Effector memory CD8-positive, alpha-beta T cell (primary cell): ENCODE measurements at places on chromosomes 11 and 22.
A peak's percentile ranks its signal among the peaks of the same experiment; 100 is the strongest.

- no peak overlapping the region for H3K27ac ChIP-seq
- H3K4me3 ChIP-seq, result no peak overlapping the region
- no peaks in the 10 kb centered on the region for H3K4me1 ChIP-seq
- H3K36me3 ChIP-seq, result no peaks in the 10 kb centered on the region
- no peaks in the 10 kb centered on the region for H3K27me3 ChIP-seq
Measured at GRCh38 chr11:84247926-84248325, 961.8 kb upstream of the CCDC90B start.

DNA sequence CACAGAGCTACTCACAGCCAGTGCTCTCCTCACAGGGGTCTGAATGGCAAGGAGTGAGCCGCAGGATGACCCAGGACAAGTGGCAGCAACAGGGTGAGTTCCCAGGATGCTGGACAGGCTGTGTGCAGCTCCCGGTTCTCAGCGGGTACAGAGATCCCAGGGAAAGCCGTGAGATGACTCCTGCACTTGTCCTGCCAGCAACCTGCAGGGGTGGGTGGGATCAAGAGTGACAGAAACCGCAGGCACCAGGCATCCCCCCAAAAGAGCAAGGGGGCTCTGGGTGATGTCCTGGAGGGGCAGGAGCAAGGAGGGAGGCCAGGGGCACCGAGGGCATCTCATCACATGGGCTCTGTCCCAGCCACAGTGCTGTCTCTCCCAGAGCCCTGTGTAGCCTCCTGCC, 15.9 kb upstream of the PRODH start:
- no peaks in the 10 kb centered on the region for H3K36me3 ChIP-seq
- no peak overlapping the region for H3K27ac ChIP-seq
- H3K4me3 ChIP-seq, result no peak overlapping the region
- peaks cover 21% of the 10 kb centered on the region for H3K27me3 ChIP-seq

DNA sequence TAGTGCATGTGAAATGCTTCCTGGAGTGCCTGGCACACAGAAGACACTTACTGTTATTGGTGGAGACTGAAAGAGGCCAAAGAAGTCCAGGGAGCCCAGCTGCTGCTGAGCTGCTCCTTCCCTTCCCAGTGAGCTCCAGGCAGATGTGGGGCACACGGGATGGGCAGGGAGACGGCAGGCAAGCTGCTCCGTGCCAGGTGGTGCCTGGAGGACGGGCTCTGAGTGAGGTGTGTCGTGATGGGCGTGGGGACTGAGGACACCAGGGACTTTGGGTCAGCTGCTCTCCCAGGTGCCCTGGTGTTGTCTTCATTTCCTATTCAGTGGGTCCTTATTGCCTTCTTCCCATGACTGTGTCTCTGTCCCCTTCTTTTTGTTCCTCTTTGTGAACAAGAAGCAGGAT, 19.5 kb downstream of the TAB1 start:
- no peaks in the 10 kb centered on the region for H3K27me3 ChIP-seq
- H3K27ac ChIP-seq, result no peak overlapping the region
- peaks cover 41% of the 10 kb centered on the region for H3K36me3 ChIP-seq
- peaks cover 3% of the 10 kb centered on the region for H3K4me1 ChIP-seq

DNA sequence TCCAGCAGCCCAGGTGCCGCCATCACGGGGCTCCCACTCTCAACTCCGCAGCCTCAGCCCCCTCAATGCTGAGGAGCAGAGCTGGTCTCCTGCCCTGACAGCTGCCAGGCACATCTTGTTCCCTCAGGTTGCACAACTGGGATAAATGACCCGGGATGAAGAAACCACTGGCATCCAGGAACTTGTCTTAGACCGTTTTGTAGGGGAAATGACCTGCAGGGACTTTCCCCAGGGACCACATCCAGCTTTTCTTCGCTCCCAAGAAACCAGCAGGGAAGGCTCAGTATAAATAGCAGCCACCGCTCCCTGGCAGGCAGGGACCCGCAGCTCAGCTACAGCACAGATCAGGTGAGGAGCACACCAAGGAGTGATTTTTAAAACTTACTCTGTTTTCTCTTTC, at the start of gene SAA1:
Gene SAA1 (plus strand): TSS at position 316 of the 400 bp plus-strand sequence. CDS start 624 bp downstream, outside the sequence.
- H3K27ac ChIP-seq, result peak within 1 kb of the TSS; percentile 32
- peaks cover 12% of the 10 kb centered on the region for H3K4me1 ChIP-seq
- DNase-seq, result no peak
- H3K27me3 ChIP-seq, result no peaks in the 10 kb centered on the region
- H3K4me3 ChIP-seq, result no peak within 1 kb of the TSS

GRCh38 chr11:83477772-83478171, 191.6 kb upstream of the CCDC90B start:
- H3K4me1 ChIP-seq, result no peaks in the 10 kb centered on the region
- no peaks in the 10 kb centered on the region for H3K27me3 ChIP-seq
- H3K27ac ChIP-seq, result no peak overlapping the region
- no peak overlapping the region for H3K4me3 ChIP-seq
- H3K36me3 ChIP-seq, result no peaks in the 10 kb centered on the region
- DNase-seq, result no peak

GRCh38 chr11:78195917-78196560, 7.3 kb downstream of the USP35 start:
- H3K36me3 ChIP-seq, result no peaks in the 10 kb centered on the region
- H3K27ac ChIP-seq, result peak overlapping the region; percentile 46
- no peak overlapping the region for H3K4me3 ChIP-seq
- DNase-seq, result no peak
- H3K27me3 ChIP-seq, result no peaks in the 10 kb centered on the region
- peaks cover 14% of the 10 kb centered on the region for H3K4me1 ChIP-seq

- peak overlapping the region; percentile 99 for H3K4me3 ChIP-seq
- no peaks in the 10 kb centered on the region for H3K27me3 ChIP-seq
- peaks cover 36% of the 10 kb centered on the region for H3K4me1 ChIP-seq
- no peak for DNase-seq
- H3K36me3 ChIP-seq, result peaks cover 64% of the 10 kb centered on the region
Measured at GRCh38 chr11:65113361-65113756, 1.7 kb downstream of the TM7SF2 start.

DNA sequence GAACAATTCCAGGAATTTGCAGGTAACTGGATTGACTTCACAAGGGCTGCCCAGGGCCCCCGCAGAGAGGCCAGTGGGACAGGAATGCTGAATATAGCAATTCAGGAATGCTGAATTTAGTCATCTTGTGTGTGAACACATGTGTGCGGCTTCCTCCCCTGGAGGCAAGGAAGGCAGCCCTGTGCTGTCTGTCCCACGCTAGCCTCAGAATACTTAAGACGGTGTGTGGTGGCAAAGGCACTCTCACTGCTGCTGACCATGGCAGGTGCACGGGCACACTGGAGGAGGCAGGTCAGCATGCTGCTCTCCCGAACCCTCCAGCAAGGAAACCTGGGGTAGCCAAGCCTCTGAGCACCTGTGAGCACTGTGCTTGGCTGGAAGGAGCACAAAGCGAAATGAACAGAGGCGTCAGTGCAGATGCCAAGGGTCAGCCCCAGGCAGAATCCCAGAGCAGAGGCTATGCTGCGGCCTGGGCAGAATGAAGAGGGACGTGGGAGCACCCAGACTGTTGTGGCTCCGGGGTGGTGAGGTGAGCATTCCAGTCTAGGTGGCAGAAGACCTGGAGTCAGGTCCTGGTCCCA, 2.7 kb downstream of the GNAZ start:
- H3K27ac ChIP-seq, result no peak overlapping the region
- peaks cover 35% of the 10 kb centered on the region for H3K27me3 ChIP-seq
- no peak overlapping the region for H3K4me3 ChIP-seq
- H3K4me1 ChIP-seq, result peaks cover 11% of the 10 kb centered on the region
- H3K36me3 ChIP-seq, result peaks cover 8% of the 10 kb centered on the region

GRCh38 chr11:123469089-123469488, 39.0 kb downstream of the GRAMD1B start:
- no peak overlapping the region for H3K4me3 ChIP-seq
- no peaks in the 10 kb centered on the region for H3K4me1 ChIP-seq

DNA sequence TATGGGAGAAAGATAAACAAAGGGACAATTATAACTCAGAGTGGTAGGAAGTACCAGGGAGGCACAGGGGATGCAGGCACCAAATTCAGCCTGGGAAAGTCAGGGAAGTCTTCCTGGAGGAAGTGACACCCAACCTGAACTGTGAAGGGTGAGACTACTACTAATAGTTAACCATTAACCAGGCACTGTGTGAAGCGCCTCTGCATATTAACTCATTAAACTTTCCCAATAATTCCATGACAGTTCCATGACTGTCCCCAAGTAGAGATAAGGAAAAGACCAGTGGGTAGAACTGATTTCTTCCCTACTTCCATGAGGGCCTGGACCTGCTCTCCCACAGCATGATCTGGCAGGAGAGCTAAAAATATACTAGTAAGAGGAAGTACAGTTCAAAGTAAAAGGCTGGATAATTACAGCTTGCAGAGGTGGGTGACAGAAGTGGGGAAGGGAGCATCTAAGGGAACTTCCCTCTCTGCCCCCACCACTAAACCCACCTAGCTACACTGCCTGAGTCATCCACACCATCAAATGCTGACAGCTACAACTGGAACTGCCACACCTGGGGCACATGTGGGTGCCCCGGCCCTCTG, 4.7 kb upstream of the AP1B1 start:
- H3K4me3 ChIP-seq, result no peak overlapping the region
- no peak overlapping the region for H3K27ac ChIP-seq
- H3K4me1 ChIP-seq, result peaks cover 13% of the 10 kb centered on the region
- DNase-seq, result no peak
- no peaks in the 10 kb centered on the region for H3K36me3 ChIP-seq

- H3K4me1 ChIP-seq, result no peaks in the 10 kb centered on the region
- H3K36me3 ChIP-seq, result no peaks in the 10 kb centered on the region
- DNase-seq, result no peak
- no peak overlapping the region for H3K4me3 ChIP-seq
- peaks cover 6% of the 10 kb centered on the region for H3K27me3 ChIP-seq
Measured at GRCh38 chr11:95736355-95736754, 53.2 kb downstream of the FAM76B start.

GRCh38 chr11:95829580-95830259, 39.4 kb downstream of the CEP57 start:
- H3K36me3 ChIP-seq, result peaks cover 44% of the 10 kb centered on the region
- H3K4me3 ChIP-seq, result no peak overlapping the region
- no peaks in the 10 kb centered on the region for H3K4me1 ChIP-seq
- H3K27me3 ChIP-seq, result no peaks in the 10 kb centered on the region
